ENCODE measurements at places on chromosomes 7 and 10.
A peak's percentile ranks its signal among the peaks of the same experiment; 100 is the strongest.

- DNase-seq = peak; percentile 86
These were observed at the start of gene TMEM26 for GRCh38 chr10:61452655-61453641. Gene TMEM26, minus strand, starts transcription at chr10:61453381. Its CDS starts 300 bp downstream, at chr10:61453081.

DNA sequence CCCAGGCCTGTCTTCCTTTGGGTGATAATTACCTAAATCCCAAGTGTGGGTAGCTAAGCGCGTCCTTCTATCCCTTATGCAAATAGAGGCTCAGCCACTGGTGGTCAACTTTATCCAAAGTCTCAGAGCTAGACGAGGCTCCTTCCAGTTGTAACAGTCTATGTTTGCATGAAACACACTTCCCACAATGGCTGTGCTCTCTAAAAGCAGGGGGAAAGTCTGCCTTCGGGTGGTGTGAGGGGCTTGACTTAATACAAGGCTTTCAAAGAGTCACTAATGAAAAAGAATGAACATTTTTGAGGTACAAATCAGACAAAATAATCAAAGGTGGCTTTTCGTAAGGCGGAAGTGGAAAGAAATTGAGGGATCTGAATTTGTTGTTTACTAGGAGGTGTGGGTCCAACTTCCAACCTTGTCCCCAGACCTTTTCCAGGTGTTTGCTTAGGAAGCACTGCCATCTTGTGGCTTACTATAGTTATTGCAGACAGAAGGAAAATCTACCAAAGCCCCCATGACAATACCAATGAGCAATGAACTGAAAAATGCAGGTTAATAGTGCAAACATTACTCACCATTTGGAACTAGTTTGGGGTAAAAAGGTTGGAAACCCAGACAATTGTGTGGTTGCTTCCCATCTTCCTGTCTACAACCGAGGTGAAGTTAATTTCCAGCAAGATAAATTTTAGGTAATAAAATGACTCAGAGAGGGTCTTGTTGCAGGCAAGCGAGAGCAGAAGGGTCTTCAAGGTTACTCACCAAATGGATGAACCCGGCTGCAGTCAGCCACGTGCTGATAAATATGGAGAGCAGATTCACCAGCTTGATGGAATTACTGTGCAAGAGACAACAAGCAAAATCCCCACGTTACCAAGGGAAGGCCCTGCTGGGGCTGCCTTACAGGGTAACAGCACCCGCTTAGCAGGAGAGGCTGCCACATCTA, 525.7 kb downstream of the KCNMA1 start:
- no peak for DNase-seq

- no peak for DNase-seq
These were observed 46.4 kb upstream of the NXPH1 start for GRCh38 chr7:8386926-8387550.

DNA sequence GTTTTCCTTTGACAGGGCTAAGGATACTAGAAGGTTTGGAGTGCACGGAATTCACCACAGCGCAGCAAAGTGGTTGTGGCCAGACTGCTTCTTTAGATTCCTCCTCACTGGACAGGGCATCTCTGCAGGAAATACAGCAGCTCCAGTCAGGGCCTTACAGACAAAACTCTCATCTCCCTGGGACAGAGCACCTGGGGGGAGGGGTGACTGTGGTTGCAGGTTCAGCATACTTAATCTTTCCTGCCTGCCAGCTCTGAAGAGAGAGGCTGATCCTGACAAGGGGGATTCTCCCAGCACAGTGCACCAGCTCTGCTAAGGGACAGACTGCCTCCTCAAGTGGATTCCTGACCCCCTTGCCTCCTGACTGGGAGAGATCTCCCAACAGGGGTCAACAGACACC, 1257.9 kb downstream of the NXPH1 start:
- no peak for DNase-seq

DNA sequence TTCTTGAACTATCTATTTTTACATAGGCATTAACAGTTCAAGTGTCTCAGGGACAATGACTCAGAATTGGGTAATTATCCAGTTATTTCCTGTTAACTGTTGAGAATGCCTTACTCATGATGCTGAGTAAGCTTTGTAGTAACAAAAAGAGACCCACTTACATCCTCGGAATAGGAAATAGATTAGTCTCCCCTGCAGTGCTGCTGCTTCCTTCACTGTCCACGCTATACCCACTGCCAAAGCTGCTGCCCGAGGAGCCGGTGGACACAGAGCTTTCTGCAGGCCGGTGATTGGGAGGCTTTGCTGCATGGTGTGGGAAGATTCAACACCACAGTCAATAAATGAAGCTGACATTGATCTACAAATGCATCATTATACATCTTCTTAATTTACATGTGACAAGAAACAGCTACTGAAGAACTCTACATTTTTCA, 357.1 kb downstream of the PCLO start:
- no peak for DNase-seq

DNA sequence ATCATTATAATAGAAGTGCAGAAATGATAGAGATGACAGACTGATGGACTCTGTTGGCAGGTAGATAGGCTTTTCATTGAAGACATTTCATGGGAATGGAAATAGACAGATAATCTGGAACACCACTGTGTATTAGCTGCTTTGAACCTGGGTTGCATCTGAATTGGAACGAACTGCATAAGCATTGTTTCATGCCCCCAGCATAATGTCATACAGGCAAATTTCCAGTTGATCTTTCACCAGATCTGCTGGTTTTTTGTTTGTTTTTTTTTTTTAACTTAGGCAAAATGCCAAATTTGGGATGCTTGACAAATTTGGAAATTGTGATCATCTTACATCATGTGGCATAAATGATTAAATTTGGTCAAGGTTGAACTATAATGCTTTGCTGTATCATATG, 172.1 kb upstream of the AOAH start:
- no peak for DNase-seq

DNA sequence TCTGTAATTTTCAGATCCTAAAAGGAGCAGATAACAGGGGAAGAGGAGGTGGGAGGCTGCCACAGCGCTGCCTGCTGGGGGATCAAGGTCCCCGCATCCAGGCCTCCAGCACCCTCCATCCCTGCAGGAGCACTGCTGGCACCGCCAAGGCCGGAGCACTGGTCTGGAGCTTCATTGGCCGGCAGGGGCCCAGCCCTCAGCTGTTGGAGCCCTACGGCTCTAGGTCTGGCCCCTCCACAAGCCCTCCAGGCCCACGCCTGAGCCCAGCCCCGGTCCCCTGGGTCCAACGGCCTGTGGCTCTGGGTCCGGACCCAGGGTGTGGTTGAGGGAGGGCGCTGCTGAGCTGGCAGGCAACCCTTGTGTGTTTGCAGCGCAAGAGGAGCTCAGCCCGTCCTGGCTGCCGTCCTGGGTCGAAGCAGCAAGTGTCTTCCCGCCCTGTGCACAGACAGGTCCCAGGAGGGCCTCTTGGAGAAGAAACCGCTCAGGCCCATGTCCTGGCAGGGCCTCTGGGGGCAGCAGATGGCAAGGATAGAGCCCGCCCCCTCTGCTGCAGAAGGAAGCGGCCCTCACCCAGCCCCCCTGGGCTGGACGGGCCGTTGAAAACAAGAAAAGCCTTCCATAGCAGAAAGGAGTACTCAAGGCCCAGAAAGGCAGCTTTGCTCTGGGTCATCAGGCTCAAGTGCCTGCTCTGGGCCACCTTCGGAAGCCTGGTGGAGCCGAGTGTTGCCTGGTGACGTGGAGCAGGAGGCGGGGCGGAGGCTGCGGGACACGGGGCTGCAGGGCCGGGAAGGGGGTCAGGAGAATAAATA, 54.3 kb upstream of the TNRC18 start:
- DNase-seq = no peak

DNA sequence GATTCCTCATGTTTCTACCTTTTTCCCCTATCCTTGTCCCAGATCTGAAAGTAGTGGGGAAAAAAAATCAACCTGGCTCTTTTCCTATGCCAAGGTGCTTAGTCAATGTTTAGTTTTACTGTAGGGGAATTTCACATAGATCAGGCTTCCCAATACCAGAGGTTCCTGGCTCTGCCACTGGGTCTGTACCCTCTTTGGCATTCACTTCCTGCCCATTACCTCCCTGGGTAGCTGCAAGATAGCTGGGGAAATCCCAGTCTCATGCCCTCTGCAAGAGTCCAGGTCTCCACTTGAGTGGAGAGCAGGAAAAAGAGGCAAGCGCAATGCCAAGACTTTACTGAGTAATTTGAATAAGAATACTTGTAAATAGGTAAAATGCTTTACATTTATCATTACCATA, 3.5 kb upstream of the BPGM start:
- no peak for DNase-seq

GRCh38 chr10:66519616-66520015, 406.2 kb upstream of the LRRTM3 start:
- no peak for DNase-seq

DNA sequence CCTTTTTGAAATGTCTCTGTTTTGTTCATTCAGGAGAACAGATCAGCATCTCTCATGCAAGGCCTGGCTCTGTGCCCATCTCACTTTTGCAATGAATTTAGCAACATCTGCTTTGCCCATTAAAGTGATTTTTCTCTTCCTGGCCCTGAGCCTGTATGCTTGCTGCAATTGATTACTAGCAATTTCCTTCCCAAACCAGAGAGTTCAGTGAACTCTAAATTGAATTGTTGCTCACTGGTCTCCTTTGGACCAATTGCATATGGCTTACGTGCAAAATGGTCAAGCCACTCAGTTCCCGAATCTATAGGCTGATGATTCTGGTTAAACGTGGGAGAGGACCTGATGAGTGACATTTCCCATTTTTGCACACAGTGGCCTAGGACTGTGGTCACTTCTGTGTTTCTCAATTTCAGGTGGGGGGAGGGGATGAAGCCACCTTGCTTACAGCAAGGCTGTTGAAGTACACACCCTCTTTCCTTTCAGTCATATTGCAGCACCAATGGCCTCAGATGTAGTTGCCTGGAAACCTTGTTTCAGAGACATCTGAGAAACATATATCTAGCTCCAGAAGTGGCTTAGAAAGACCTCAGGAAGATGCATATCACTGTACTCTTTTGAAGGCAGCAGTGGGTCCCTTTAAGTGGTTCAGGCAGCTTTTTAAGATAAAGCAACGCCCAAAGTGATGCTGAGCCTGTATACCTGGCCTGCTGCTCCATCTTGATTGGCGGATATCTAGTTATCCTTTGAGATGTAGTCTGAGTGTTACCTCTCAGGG, 201.4 kb downstream of the PTEN start:
- peak; percentile 67 for DNase-seq

All from right forelimb (tissue), 1 donor.